ENCODE measurements at places on chromosomes 2 and 18. TPM values are rescaled to one million over a fixed set of nuclear protein-coding genes. Genes with fewer than 3 reads are reported as not detected.

GRCh38 chr2:173909846-173910245, 55.3 kb downstream of the SP3 start:
- H3K36me3 ChIP-seq, result peaks cover 40% of the 10 kb centered on the region
- no peaks in the 10 kb centered on the region for H3K27me3 ChIP-seq
- no peak overlapping the region for H3K4me3 ChIP-seq
- H3K27ac ChIP-seq, result no peak overlapping the region

Gene FOXI3
- not detected for total RNA-seq

- H3K4me1 ChIP-seq, result no peaks in the 10 kb centered on the region
- H3K27ac ChIP-seq, result no peak overlapping the region
Measured at GRCh38 chr2:72605836-72606442, 219.9 kb downstream of the EXOC6B start.

DNA sequence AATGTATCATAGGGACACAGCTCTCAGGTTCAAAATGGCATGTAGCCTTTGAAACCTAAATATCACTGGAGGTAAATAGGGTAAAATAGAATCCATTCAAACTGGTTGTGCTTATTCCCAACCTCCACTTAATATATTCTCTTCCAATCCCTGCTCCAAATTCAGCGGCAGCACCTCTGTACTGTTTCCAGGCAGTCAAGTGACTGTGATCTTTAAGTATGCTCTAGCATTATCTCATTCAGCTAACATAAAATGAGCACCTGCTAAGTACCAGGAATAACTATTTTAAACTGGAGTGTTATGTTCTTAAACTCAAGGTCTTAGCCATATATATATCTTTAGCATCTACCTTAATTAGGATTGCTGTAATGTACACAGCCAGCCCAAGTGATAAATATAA, 269.2 kb upstream of the SESTD1 start:
- no peak for DNase-seq
- no peaks in the 10 kb centered on the region for H3K27me3 ChIP-seq
- H3K36me3 ChIP-seq, result no peaks in the 10 kb centered on the region
- H3K4me1 ChIP-seq, result no peaks in the 10 kb centered on the region

DNA sequence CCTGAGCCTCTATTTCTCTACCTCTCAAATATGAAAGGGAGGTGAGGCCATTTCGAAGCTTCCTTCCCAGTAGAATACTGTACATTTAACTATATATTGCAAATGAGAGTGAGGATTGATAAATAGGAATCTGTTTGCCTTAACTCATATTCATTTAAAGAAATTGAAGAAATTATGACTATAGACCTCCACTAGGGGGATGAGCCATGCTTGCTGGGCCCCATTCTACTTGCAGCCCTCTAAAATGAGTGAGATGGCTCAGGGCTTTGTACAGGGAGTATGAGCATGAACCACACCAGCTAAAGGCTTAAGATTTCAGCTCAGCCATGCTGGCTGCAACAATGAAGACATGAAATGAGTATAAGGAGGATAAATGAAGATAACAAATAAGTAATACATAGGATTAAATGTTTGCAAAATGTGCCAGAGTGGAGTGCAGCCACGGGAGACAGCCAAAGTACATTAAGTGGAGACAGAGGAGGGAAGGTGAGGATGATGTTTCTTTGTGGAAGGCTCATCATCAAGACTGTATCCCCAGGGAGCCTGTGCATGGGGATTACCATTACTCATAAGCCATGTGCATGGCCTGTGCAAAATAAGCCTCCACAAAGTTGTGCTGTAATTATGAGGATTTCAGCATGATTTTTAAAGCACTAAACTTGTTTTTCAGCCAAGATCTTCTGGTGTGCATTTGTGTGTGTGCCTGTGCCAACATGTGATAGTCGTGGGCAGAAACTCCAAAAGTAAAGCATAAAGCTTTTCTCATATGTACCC, 300.8 kb downstream of the CNTNAP5 start:
- no peaks in the 10 kb centered on the region for H3K4me1 ChIP-seq
- no peaks in the 10 kb centered on the region for H3K27me3 ChIP-seq
- DNase-seq, result no peak
- H3K4me3 ChIP-seq, result no peak overlapping the region
- no peak overlapping the region for H3K27ac ChIP-seq

DNA sequence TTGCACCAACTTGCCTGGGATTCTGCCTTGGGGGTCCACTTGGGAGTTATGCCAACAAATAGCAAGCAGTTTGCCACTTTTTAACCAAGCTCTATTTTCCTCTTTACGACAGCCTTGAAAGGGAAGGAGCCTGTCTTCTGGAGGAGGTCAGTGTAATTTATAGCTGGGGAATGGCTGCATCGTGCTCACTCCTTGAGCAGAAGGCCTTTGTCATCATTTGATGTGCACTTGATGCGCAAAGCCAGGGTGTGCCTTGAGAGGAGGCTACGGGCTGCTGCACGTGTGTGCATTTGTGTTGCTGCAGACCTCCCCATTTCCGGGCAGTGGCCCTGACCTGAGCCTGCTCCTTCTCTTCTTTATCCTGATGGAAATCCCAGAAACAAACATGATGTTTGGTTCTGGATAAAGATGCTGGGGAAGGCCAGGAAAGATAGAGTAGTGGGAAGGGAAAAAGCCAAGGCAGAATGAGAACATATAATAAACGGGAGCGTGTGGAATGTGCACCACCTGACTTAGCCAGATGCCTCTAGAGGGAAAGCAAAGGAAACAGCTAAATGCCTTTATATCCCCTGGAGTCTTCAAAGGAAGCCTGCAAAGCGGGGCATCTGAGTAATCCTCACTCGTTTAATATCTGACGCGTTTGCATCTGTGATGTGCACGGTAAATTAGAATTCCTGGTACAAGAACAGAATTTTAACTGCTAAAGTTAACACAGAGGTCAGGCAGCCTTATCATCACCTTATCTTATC, 68.3 kb upstream of the ZNF521 start:
- H3K4me3 ChIP-seq, result no peak overlapping the region
- no peak overlapping the region for H3K27ac ChIP-seq
- no peaks in the 10 kb centered on the region for H3K36me3 ChIP-seq
- no peaks in the 10 kb centered on the region for H3K4me1 ChIP-seq
- DNase-seq, result no peak

Gene ANO7
- total RNA-seq, result 0.81 TPM

Gene SULT6B1
- total RNA-seq, result not detected

GRCh38 chr2:167509586-167509985, 621.3 kb downstream of the XIRP2 start:
- no peak overlapping the region for H3K4me3 ChIP-seq
- H3K36me3 ChIP-seq, result no peaks in the 10 kb centered on the region
- H3K27me3 ChIP-seq, result no peaks in the 10 kb centered on the region
- H3K4me1 ChIP-seq, result no peaks in the 10 kb centered on the region
- no peak overlapping the region for H3K27ac ChIP-seq
- DNase-seq, result no peak

DNA sequence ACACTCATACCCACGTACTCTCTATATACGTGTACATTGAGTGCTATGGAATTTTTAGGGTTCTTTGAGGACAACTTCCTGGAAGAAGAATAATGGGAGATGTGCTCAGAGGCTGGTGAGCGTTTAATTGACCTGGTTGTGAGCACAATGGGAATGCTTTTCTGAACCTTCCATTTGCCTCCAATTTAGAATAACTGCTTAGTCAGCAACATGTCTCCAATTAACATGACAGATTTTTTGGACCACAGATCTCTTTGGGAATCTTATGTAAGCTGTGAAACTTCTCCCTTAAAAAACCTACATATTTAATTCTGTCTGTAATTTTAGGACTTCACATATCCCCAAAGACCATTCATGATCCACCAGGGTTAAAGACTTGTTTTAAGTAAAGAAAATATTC, 166.7 kb upstream of the TNP1 start:
- no peaks in the 10 kb centered on the region for H3K4me1 ChIP-seq
- H3K36me3 ChIP-seq, result no peaks in the 10 kb centered on the region
- H3K27me3 ChIP-seq, result no peaks in the 10 kb centered on the region
- H3K4me3 ChIP-seq, result no peak overlapping the region

GRCh38 chr2:205593891-205594290, 88.4 kb upstream of the NRP2 start:
- no peak overlapping the region for H3K4me3 ChIP-seq
- no peaks in the 10 kb centered on the region for H3K36me3 ChIP-seq
- DNase-seq, result no peak

GRCh38 chr2:112204411-112204810, 50.4 kb downstream of the ZC3H8 start:
- no peak overlapping the region for H3K27ac ChIP-seq
- H3K36me3 ChIP-seq, result no peaks in the 10 kb centered on the region
- DNase-seq, result no peak
- no peak overlapping the region for H3K4me3 ChIP-seq
- no peaks in the 10 kb centered on the region for H3K27me3 ChIP-seq

Gene NDC80
- total RNA-seq, result 6.2 TPM

DNA sequence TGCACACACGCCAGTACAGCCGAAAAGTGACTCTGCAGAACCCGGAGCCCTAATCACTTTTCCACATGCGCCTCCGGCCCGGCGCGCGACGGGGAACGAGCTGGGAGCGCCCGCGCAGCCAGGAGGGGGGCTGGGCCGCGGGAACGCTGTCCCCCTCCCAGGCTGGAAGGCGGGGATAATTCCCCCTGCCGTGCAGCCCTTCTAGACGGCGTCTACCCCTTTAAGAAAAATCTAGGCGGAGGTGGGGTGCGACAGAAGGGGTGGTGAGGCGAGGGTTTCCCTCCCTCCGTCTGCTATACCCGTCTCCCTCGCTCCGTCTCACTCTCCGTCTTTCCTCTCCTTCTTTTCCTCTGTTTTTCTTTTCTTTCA, 2.4 kb downstream of the CYP26B1 start:
- H3K27ac ChIP-seq, result no peak overlapping the region
- peaks cover 38% of the 10 kb centered on the region for H3K4me1 ChIP-seq
- H3K36me3 ChIP-seq, result no peaks in the 10 kb centered on the region
- H3K27me3 ChIP-seq, result peaks cover 28% of the 10 kb centered on the region

Gene TTR
- not detected for total RNA-seq

- no peaks in the 10 kb centered on the region for H3K4me1 ChIP-seq
- no peak for DNase-seq
- H3K36me3 ChIP-seq, result no peaks in the 10 kb centered on the region
Measured at GRCh38 chr2:146244131-146244530, 1600.7 kb upstream of the ACVR2A start.

GRCh38 chr2:32464431-32464830, 107.6 kb downstream of the BIRC6 start:
- no peaks in the 10 kb centered on the region for H3K4me1 ChIP-seq
- no peak overlapping the region for H3K4me3 ChIP-seq
- H3K27me3 ChIP-seq, result no peaks in the 10 kb centered on the region
- no peak overlapping the region for H3K27ac ChIP-seq
- no peak for DNase-seq

Gene INHA
- total RNA-seq, result not detected

Gene HES6
- 2.1 TPM for total RNA-seq

DNA sequence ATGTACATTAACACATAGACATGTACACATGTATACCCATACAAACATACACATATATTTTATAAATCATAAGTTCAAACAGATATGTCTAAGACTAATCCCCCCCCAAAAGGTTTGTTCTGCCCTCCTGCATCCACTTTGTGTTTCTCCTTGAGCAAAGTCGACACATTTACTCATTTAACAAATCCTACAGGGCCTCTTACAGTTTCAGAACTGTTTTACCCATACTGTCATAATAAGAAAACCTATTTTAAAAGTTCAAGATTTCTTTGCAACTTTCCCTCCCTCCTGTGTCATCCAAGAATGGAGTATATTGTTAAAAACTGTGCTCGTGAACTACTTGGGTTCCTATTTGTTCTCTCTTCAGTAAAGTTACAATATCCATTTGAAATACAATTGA, 166.7 kb downstream of the L3MBTL4 start:
- H3K27ac ChIP-seq, result no peak overlapping the region
- H3K4me1 ChIP-seq, result no peaks in the 10 kb centered on the region
- DNase-seq, result no peak
- no peak overlapping the region for H3K4me3 ChIP-seq

DNA sequence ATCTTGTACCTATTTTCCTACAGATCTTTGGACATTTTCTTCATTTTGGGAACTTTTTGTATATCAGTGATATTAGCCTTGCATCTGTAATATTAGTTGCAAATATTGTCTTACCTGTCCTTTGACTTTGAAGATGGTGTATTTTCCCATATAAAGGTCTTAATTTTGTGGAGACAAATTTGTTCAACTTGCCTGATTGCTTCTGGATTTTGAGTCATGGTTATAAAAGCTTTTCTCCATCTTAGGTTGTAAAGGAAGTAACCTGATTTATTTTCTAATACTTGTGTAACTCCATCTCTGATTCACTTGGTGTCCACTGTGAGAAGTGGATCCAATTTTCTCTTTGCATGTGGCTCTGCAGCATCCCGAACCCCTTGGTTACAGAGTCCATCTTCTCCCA, 97.7 kb upstream of the OTOS start:
- DNase-seq, result no peak
- H3K4me3 ChIP-seq, result no peak overlapping the region
- H3K4me1 ChIP-seq, result no peaks in the 10 kb centered on the region

GRCh38 chr18:30679285-30679930, 363.1 kb downstream of the DSC3 start:
- no peak for DNase-seq
- H3K4me1 ChIP-seq, result no peaks in the 10 kb centered on the region
- no peaks in the 10 kb centered on the region for H3K27me3 ChIP-seq

GRCh38 chr2:127004893-127005600, 101.9 kb downstream of the BIN1 start:
- no peaks in the 10 kb centered on the region for H3K36me3 ChIP-seq
- H3K27ac ChIP-seq, result no peak overlapping the region
- H3K4me3 ChIP-seq, result no peak overlapping the region
- no peaks in the 10 kb centered on the region for H3K27me3 ChIP-seq

DNA sequence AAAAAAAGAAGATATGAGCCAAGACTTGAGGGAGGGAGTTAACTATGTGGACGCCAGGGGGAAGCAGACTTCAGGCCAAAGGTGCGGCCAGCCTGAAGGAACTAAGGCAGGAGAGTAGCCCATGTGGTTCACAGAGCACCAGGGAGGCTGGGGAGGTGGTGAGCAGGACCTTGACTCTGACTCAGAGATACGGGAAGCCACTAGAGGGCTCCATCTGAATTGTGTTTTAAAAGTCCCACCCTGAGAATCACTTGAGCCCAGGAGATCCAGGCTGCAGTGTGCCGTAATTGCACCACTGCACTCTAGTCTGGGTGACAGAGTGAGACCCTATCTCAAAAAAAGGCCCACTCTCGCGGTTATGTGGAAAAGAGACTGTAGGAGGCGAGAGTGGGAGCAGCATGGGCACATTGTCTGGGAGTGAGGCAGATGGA, 12.3 kb downstream of the CEP192 start:
- H3K27me3 ChIP-seq, result no peaks in the 10 kb centered on the region
- H3K36me3 ChIP-seq, result peaks cover 24% of the 10 kb centered on the region
- no peak for DNase-seq
- no peak overlapping the region for H3K27ac ChIP-seq
- no peak overlapping the region for H3K4me3 ChIP-seq

Gene EGR4
- not detected for total RNA-seq

Data from CD4-positive, alpha-beta memory T cell (primary cell).